Left renal cortex interstitium (tissue), 4 donors: ENCODE measurements at places on chromosomes 5 and 9.

GRCh38 chr9:124414612-124415011 is 630 bp downstream of the PSMB7 start:
- no peak for DNase-seq

- no peak for DNase-seq
These were observed 604.5 kb downstream of the GABRG2 start for GRCh38 chr5:162672061-162672460.

GRCh38 chr5:5364932-5365331 is 57.5 kb upstream of the ICE1 start:
- no peak for DNase-seq

DNA sequence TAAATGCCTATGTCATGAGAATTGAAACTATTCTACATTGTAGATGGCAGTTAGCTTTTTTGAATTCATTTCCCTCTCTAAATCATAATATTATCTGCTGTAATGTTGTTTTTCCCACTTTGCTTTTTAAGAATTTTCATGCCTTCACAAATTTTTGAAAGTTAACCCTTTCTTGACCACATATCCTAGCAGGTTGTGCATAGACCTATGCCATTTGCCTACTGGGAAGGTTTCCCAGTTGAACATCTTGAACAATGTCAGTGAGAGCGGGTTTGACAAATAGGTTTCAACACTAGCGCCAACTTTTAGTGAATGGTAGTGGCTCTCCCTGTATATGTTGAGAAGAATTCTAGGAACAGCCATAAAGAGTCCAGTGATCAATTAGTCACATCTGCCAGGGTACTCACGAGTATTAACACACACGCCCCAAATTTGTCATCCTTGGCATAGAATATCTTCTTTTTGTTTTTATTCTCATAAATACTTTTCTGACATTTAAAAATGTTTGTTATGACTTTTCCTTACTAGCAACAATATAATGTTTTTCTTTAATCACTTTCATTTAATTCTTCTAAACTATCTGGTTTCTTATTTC is 307.6 kb downstream of the PJA2 start:
- no peak for DNase-seq

DNA sequence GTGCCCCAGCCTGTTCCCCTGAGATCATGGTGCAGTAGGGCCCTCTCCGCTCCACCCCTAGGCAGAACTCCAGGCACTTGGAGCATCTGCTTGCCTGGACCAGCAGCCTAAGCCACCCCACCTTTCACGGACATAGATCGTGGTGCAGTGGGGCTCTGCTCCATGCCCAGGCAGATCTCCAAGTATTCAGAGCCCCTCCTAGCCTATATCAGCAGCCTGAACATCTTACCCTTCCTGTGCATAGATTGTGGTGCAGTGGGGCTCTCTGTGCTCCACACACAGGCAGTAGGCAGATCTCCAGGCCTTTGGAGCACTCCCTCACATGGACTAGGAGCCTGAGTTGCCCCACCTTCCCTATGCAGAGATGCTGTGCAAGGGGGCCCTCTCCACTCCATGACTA is 103.0 kb downstream of the GLIS3 start:
- no peak for DNase-seq
